A549 (cell line): ENCODE measurements at places on chromosomes 11 and 22.

DNA sequence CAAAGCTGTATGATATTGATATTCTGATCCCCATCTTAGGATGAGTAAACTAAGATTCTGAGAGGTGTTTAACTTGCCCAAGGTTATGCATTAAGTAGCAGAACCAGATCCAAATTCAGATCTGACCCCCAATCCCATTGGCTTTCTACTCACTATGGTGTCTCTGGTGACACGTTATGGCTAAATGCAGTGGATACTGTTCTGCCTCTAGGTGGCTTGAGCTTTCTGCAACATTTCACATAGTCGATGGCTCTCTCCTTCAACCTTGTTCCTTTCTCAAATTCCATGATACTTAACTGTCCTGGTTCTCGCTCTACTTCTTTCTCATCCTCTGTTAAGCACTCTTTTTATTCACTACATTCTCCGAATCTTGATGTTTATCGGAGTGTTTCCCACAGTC lies 9.4 kb downstream of the C11orf97 start:
- peak; percentile 12 for DNase-seq

- DNase-seq = no peak
These were observed 47.5 kb downstream of the ZBTB16 start for GRCh38 chr11:114106986-114107385.

- no peak for DNase-seq
These were observed 5.4 kb downstream of the FADS3 start for GRCh38 chr11:61885784-61886580.

GRCh38 chr11:30260813-30261212 lies 30.0 kb downstream of the FSHB start:
- DNase-seq = no peak

GRCh38 chr22:50507421-50507990 lies at the start of gene LMF2:
LMF2 (minus strand) TSS chr22:50507702; CDS start chr22:50507675, 27 bp downstream.
- no peak for DNase-seq

DNA sequence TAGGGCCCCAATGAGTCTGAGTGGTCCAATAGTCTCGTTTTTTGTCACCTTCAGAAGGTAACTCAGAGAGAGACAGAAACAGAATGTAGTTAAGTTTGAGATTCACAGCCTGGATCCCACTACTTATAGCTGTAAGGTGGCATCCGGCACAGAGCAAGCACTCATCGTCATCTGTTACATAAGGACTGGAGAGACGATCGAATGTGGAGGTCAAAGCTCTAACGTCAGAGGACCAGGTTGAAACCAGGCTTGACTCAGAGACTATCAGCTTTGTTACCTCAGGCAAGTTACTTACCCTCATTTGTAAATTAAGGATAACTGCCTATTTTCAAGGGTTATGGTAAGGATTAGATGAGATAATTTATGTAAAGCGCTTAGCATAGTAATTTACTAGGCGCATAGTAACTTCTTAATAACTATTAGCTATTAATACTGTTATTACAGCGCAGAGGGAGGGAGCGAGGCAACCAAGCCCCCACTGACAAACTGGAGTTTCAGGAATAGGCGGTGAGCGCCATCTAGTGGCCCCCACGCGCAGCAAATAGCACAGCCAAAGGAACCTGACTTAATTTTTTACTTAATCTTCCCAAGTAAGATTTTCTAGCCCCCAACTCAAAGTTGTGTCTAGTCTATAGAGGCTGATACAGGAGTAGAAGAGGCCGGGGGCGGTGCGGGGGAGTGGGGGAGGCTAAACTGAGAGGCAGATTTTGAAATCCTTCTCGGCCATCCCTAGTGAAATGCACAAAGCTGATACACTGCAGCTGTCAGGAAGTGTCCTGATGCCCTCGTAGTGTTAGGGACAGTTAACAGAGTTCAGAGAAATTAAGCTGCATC lies 29.0 kb upstream of the API5 start:
- DNase-seq = peak; percentile 25

- DNase-seq = no peak
These were observed 16.8 kb downstream of the ADAMTS15 start for GRCh38 chr11:130465263-130465662.

DNA sequence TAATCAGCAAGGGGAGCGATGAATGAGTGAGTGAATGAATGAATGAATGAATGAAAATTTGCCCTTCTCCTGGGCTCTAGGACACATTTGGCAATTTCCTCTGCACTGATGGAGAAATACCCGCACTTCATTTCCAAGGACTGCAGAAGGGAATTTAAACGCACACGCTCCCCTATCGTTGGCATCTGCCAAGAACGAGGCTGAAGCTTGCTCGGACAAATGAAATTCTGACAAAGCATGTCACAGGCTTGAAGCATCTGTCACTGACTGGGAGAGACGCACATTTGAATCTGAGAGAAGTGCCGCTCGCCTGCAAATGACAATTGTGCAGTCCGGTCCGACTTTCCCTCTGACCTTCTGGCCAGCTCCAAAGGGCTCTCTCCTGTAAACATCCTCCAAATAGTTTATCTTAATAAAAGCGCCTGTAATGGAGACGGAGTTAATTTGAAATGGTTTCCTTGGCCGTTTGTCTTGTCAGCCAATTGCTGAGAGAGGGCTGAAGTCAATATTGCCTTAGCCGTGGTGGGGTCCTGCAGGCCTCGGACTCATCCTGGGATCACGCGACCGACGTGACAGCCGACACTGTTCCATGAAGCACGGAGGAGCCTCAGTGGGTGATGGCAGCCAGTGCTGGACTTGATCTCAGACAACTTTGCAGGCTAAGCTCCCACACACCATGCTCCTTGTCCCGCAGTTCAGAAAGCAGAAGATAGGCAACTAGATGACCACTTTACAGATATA lies 260.7 kb downstream of the MN1 start:
- DNase-seq = no peak

DNA sequence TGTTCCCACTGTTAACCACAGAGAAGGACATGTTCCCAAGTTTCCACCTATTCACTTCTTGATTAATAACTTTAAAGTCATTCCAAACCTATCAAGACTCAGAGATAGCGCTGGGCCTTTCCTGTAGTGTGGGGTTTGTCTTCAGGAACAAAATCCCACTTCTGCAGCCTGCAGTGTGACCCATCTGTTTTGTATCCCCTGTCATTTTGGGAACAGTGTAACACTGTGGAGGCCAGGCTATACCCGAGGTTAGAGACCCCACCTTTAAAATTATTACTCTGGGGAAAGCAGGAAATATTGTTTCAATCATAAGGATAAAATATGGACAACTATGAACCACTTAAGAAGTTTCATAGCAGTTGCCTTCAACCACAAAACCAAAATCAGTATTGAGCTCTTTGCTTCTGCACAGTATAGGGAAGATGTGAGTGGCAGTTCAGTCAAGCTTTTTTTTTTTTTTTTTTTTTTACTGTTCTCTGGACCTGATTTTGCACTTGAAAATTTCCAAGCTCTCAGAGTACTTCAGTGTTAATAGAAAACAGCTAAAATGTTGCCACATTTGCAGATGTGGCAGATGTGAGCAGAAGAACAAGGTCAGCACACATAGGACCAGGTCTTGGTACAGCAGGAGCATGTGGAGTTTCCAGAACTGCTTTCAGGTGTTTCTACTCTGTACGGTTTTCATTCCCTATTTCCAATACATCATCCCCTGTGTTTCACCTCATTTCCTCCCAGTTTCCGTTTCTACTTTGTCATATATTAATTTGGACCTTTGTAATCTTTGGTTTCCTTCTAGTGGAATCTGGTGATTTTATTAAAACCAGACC lies 121.5 kb downstream of the MAML2 start:
- DNase-seq = no peak

DNA sequence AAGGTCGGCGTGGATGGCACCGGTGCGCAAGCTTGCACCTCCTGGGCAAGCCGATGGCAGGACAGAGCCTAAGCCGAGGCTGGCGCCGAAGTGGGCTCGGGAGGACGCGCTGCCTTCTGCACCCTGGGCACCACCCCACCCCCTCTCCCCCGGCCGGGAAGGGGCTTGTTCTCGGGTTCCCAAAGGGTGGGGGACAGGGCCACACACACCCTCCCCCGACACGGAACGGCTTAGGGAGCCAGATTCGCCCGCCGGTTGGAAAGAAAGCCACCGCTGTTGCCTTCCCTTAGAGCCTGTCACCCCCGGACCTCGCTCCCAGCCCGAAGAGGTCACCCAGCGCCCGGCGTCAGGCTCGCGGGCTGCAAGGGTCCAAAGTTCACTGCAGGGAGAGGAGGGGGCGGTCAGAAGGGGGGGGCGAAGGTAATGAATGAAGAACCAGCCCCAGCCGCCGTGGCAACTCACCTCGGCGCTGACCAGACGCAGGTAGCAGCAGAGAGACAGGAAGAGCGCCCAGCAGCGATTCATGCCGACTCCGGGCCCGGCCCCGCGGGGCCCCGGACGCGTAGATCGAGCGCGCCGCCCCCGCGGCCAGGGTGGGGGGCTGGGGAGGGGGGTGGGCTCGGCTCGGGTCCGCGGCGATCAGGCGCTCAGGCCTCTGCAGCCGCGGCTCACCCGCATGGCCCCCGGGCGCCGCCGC lies 1.2 kb downstream of the PDGFB start:
- DNase-seq = peak; percentile 23

DNA sequence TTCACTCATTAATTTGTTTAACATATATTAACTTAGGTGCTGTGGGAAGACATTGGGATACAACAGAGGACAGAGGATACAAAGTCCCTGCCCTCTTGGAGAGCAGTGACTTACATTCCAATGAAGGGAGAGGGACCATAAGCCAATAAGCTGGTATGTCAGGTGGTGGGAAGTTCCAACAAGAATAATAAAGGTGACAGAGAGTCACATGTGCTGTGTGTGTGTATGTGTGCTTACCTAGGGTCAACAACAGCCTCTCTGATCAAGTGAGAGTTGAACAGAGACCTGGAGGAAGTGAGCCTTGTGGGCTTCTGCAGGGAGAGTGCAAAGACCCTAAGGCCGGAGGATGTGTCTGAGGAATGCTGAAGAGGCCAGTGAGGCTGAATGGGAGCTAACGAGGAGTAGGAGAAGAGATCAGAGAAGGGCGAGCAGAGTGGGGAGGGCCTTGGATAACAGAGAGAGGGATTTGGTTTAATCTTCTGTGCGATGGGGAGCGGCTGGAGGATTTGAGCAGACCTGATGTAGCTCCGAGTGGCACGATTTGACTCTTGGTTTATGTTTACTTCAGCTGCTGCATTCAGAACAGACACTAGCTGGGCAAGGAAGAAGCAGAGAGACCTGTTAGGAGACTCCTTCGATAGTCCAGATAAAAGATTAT lies 35.3 kb downstream of the MAP6 start:
- DNase-seq = no peak

GRCh38 chr11:104916442-104916841 lies 18.2 kb upstream of the CASP12 start:
- DNase-seq = no peak

- no peak for DNase-seq
These were observed 45.5 kb downstream of the NRXN2 start for GRCh38 chr11:64677441-64678023.
